ENCODE measurements at places on chromosomes 12 and 14.

DNA sequence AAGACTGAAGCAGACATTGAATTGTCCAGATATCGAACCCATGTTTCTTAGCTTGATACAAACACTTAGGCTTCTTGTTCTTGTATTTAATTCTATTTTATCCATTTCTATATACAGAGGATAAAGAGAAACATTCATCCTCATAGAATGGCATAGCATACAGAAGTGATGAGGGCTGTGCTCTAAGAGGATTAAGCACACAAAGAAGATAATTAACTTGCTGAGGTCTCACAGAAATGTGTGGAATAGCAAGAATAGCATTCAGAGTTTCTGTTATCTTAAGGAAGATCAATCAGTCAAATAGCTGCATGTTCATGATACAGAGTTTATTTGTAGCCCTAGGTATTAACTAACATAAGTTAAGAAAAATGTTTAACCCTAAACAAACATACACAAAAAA lies 27.3 kb upstream of the STRAP start:
- no peaks in the 10 kb centered on the region for H3K27me3 ChIP-seq
- DNase-seq = no peak
- H3K4me1 ChIP-seq = no peaks in the 10 kb centered on the region
- H3K4me3 ChIP-seq = no peak overlapping the region

DNA sequence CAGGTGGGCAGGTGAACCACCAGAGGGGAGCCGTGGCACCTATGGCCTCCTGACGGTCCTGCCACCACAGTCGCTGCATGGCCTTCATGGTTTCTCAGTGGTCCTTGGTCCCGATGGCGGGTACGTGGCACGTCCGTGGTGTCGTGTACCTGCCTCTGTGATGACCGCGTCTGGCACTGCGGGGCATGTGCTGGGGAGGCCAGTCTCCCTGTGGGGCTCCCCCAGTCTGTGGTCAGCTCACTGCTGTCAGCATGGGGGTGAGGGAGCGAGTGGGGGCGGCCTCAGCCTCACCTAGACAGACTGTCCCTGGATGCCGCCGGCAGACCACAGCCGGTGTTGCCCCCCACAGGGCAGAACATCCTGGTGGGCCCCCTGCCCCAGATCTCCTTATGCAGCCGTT lies 267.2 kb downstream of the SEC23A start:
- no peaks in the 10 kb centered on the region for H3K36me3 ChIP-seq
- DNase-seq = no peak
- no peak overlapping the region for H3K27ac ChIP-seq
- no peak overlapping the region for H3K4me3 ChIP-seq
- H3K4me1 ChIP-seq = no peaks in the 10 kb centered on the region

DNA sequence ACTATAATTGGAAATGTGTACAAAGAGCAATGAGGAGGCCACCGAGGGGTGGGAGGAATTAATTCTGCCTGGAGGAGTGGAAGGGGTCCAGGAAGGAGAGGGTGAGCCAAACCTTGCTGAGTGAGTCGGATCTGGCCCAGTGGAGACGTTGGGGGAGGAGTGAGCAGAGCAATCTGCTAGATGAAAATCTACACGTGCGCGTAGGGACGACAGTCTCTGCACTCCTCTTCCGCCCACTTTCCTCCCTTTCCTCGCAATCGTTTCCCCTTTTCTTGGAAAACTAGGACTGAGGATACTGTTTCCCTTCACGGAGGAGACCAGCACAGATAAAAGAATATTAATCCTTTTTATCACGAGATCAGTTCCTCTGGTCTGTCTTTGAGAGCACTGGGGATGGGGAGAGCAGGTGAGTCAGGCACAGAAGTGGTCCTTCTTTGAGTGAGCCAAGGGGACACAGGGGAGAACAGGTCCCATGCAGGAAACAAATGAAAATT lies 2.9 kb upstream of the NAB2 start:
- H3K4me1 ChIP-seq = peaks cover 9% of the 10 kb centered on the region
- no peaks in the 10 kb centered on the region for H3K27me3 ChIP-seq
- no peaks in the 10 kb centered on the region for H3K36me3 ChIP-seq
- H3K4me3 ChIP-seq = peak overlapping the region; percentile 64

DNA sequence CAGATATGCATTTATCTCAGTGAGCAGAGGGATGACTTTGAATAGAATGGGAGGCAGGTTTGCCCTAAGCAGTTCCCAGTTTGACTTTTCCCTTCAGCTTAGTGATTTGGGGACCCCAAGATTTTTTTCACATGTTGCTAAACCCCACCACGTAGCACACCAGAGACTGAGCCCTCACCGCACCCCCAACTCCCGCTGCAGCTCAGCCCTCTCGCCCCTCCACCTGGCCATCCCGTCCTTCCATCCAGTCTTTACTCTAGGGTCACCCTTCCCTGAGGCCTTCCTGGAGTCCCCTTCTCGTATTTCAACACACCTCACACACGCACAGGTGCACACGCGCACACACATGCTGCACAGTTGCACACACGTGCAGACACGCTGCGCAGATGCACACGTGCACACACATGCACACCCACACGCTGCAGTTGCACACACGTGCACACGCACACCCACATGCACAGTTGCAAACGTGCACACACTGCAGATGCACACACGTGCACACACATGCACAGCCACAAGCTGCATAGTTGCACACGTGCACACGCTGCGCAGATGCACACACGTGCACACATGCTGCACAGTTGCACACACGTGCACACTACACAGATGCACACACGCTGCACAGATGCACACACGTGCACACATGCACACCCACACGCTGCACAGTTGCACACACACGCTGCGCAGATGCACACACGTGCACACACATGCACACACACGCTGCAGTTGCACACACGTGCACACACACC lies 30.0 kb downstream of the HSP90AA1 start:
- no peaks in the 10 kb centered on the region for H3K27me3 ChIP-seq
- DNase-seq = no peak
- H3K4me1 ChIP-seq = no peaks in the 10 kb centered on the region
- H3K27ac ChIP-seq = no peak overlapping the region

DNA sequence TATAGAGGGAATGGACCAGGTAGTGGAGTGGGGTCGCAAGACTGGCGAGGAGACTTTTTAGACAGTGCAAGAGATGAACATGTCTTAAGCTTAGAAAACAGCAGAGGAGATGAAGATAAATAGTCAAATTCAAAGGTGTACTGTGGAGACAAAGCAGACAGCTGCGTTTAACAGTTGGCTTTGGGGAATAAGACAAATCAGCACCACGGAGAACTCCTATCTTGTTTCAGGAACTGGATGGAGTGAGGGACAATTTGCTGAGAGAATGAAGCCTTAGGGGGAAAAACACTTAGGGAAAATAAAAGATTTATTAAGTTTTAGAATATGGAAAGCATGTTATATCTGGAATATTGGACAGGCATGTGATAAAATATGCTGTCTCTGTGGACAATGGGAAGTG lies 458.8 kb downstream of the GLT1D1 start:
- H3K27me3 ChIP-seq = no peaks in the 10 kb centered on the region
- H3K36me3 ChIP-seq = no peaks in the 10 kb centered on the region
- H3K27ac ChIP-seq = no peak overlapping the region
- no peaks in the 10 kb centered on the region for H3K4me1 ChIP-seq
- DNase-seq = no peak

DNA sequence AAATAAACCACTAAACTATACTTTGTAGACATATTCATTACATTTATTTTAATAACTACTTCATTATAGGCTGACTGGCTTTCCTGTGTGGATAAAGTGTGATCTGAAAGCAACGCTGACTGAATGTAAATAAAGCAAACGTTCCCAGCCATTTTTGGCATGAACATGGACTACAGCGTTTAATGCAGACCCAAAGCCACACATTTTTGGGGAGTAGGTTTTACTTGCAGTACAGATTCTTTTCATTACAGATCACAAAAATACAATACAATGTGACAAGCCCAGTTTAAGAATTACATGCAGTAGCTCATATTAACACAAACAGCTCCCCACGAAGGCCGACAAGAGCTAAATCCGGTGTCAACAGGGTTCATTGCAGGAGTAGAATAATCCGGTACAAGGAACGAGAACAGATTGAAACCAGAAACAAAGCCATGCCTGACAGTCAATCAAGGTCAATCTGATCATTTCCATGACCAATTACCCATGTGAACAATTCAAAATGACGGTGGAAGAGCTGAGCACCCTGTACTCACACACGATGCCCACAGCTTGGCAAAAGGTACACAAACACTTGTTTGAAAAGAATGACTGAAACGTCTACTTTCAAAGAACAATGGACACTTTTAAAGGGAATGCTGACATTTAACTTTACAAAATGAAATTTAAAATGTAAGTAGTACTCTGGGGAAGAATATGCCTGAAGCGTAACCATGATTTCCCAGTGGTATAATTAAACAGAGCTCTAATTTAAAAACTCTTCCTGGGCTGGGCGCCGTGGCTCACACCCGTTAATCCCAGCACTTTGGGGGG lies 5.3 kb downstream of the BAG5 start:
- H3K4me3 ChIP-seq = no peak overlapping the region
- DNase-seq = no peak
- H3K27ac ChIP-seq = peak overlapping the region; percentile 2
- peaks cover 45% of the 10 kb centered on the region for H3K4me1 ChIP-seq
- H3K27me3 ChIP-seq = no peaks in the 10 kb centered on the region
- no peaks in the 10 kb centered on the region for H3K36me3 ChIP-seq

GRCh38 chr14:32608857-32609256 lies 279.8 kb downstream of the AKAP6 start:
- H3K4me3 ChIP-seq = no peak overlapping the region
- no peak overlapping the region for H3K27ac ChIP-seq
- H3K36me3 ChIP-seq = no peaks in the 10 kb centered on the region
- no peak for DNase-seq
- no peaks in the 10 kb centered on the region for H3K27me3 ChIP-seq

DNA sequence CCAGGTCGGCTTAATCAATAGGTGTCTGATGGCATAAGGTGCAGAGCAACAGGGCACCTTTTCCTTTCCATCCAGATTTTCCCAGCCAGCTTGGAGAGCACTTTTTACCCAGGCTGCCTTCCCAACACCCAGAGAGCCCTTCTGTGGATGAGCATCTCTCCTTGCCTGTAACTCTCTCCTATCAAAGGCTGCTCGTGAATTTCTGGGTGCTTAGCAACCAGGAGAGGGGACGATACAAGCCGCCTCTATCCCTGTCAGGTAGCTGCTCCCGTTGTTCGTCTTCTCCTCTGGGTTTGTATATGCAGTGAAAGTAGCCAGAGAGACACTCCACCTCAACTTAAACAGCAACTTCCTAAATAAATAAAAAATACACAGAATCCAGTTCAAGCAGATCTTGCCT lies 124.2 kb downstream of the CACNA1C start:
- DNase-seq = no peak
- H3K4me3 ChIP-seq = no peak overlapping the region
- H3K36me3 ChIP-seq = no peaks in the 10 kb centered on the region
- H3K27me3 ChIP-seq = no peaks in the 10 kb centered on the region
- no peak overlapping the region for H3K27ac ChIP-seq
- no peaks in the 10 kb centered on the region for H3K4me1 ChIP-seq

GRCh38 chr14:29016050-29016900 lies 249.7 kb downstream of the FOXG1 start:
- H3K4me3 ChIP-seq = no peak overlapping the region
- H3K27me3 ChIP-seq = no peaks in the 10 kb centered on the region
- H3K27ac ChIP-seq = no peak overlapping the region
- no peak for DNase-seq
- H3K4me1 ChIP-seq = no peaks in the 10 kb centered on the region
- no peaks in the 10 kb centered on the region for H3K36me3 ChIP-seq

DNA sequence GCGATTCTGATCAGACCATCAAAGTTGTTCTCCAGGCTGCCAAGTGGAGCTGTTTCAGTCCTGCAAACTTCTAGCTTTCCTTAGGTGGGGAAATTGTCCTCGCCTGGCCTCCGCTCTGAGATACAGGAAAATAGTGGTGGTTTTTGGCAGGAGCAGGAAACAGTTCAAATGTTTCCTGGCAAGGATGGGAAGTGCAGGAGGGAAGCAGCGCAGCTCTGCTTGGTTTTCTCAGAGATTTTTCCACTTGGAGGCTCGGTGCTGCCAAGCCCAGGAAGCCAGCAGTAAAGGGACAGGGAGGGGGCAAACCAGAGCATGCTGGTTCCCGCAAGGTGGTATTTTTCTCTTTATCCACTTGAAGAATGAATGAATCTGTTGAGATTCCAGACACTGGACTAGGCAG lies 17.0 kb downstream of the TMEM63C start:
- no peaks in the 10 kb centered on the region for H3K4me1 ChIP-seq
- no peak overlapping the region for H3K4me3 ChIP-seq
- DNase-seq = no peak
- peaks cover 11% of the 10 kb centered on the region for H3K27me3 ChIP-seq
- H3K36me3 ChIP-seq = no peaks in the 10 kb centered on the region

- H3K27ac ChIP-seq = peak overlapping the region; percentile 65
- H3K4me1 ChIP-seq = peaks cover 12% of the 10 kb centered on the region
- DNase-seq = no peak
- no peaks in the 10 kb centered on the region for H3K27me3 ChIP-seq
- no peaks in the 10 kb centered on the region for H3K36me3 ChIP-seq
Observed at GRCh38 chr14:31927348-31927832, 149.7 kb upstream of the ARHGAP5 start.

DNA sequence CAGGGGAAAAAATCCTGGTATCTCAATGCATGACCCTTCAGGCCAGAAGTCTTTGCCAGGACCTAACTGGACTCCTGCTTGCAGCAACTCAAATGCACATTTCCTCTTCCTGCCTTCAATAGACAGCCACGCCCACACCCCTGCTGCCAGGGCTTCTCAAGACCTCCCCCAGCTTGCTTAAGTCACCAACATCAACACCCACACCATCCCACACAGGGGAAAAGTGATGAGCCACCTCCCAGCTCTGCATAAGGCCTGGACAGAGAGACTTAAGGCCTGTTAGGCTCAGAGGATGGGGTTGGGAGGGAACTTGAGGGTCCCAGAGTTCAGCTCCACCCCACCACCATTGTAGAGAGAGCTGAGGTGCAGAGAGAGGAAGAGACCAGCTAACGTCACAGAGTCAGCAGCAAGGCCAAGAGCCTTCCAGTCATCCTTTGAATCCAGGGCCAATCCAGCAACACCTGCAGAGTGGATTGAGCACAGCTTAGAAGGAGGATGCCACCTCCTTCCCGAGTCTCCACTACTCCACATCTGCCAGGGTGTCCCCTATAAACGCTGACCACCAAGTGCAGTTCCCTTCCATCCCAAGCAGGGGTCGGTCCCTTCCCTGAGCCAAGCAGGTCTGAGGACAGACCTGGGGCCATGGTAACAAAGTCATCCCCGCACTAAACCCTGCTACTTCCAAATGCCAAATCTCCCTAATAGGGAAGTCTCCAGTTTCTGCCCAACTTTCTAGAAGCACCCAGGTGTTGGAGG lies 50.0 kb downstream of the KDM2B start:
- H3K36me3 ChIP-seq = peaks cover 24% of the 10 kb centered on the region
- H3K27me3 ChIP-seq = no peaks in the 10 kb centered on the region
- no peak overlapping the region for H3K4me3 ChIP-seq
- peak; percentile 30 for DNase-seq
- peak overlapping the region; percentile 25 for H3K27ac ChIP-seq

- peaks cover 99% of the 10 kb centered on the region for H3K36me3 ChIP-seq
- H3K4me1 ChIP-seq = peaks cover 48% of the 10 kb centered on the region
- no peaks in the 10 kb centered on the region for H3K27me3 ChIP-seq
- DNase-seq = peak; percentile 27
- no peak overlapping the region for H3K4me3 ChIP-seq
Observed at GRCh38 chr12:53060721-53061276, 10.9 kb downstream of the TNS2 start.

Data from tibial nerve (tissue), 4 donors.